ENCODE measurements at places on chromosomes 13 and 19.

DNA sequence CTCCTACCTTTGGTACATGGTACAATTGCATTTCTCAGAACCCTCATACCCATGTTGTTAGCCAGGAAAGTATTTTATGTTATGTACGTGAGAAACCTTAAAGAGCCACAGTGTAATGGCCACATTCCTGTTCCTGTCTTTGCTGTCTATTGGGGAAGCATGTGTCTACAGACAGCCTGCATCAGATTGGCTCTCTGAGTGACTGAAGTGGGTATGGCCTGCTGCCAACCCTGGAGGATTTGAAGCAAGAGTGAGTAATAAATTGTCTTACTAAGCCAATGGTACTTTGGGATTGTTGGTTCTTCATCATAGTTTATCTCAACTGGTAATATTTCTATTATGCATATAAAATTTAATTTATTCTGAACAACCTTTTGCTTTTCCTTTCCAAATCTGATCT lies 574.1 kb downstream of the LMO7 start:
- no peak for DNase-seq

DNA sequence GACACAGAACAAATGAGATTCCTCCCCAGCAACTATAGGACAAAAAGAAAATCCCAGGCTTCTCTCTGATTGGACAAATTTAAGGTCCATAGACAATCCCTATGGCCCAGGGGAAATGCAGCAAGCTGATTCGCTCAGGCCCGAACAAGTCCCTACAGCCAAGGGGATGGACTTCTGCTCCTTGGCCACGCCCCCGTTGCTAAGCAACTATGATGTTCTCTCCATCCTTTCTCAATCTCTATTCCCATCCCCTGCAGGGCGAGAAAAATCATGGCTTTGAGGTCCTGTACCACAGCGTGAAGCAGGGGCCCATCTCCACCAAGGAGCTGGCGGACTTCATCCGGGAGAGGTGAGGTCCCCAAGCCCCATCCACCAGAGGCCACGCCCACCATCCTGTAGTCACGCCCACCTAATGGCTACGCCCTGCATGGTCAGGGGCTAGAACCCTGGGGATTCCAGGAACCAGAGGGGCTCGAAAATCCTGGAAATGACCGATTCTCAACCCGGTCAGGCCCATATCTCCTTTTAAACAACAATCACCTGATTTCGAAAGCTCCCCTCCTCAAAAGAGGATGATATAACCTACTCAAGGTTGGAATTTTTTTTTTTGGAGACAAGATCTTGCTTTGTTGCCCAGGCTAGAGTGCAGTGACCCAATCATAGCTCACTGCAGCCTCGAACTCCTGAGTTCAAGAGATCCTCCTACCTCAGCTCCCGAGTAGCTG lies 11.4 kb downstream of the FCHO1 start:
- no peak for DNase-seq

DNA sequence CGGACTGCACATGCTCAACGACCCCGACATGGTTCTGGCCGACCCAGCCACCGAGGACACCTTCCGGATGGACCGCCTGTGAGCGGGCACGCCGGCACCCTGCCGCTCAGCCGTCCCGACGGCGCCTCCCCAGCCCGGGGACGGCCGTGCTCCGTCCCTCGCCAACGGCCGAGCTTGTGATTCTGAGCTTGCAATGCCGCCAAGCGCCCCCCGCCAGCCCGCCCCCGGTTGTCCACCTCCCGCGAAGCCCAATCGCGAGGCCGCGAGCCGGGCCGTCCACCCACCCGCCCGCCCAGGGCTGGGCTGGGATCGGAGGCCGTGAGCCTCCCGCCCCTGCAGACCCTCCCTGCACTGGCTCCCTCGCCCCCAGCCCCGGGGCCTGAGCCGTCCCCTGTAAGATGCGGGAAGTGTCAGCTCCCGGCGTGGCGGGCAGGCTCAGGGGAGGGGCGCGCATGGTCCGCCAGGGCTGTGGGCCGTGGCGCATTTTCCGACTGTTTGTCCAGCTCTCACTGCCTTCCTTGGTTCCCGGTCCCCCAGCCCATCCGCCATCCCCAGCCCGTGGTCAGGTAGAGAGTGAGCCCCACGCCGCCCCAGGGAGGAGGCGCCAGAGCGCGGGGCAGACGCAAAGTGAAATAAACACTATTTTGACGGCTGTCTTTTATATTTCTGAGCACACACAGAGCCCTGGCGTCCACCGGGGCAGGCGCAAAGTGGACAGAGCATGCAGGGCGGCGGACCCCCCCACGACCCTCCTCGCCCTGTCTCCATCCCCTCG lies 13.6 kb downstream of the COMP start:
- DNase-seq, result no peak

DNA sequence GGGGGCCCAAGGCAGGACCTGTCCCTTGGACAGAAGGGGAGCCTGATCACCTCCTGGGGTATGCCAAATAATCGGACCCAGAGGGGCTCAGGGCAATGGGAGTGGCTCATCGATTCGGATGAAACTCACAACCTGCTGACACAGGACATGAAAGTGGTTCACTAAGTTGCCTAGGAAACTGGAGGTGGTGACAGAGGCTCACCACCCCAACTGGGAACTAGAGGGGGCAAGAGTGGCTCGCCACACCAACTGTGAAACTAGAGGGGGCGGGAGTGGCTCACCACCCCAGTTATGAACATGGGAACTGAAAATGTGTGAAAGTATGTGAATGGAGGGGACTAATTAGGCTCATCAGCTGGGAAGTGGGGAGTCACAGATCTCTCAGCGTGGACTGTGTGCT lies 46.3 kb upstream of the ZNF737 start:
- DNase-seq, result no peak

- no peak for DNase-seq
Observed at GRCh38 chr13:77329911-77330584, 3.2 kb upstream of the MYCBP2 start.

GRCh38 chr13:89486709-89487108 lies 1815.5 kb downstream of the SLITRK5 start:
- no peak for DNase-seq

Measured in esophagus squamous epithelium (tissue), 5 donors.